ENCODE measurements at places on chromosomes 11 and 22.

- DNase-seq, result no peak
Measured at GRCh38 chr11:96114178-96115064, 190.5 kb upstream of the MTMR2 start.

- DNase-seq, result no peak
Measured at GRCh38 chr11:47786373-47786772, 19.2 kb upstream of the FNBP4 start.

GRCh38 chr11:118870396-118871343 is 13.0 kb upstream of the CXCR5 start:
- DNase-seq, result no peak

DNA sequence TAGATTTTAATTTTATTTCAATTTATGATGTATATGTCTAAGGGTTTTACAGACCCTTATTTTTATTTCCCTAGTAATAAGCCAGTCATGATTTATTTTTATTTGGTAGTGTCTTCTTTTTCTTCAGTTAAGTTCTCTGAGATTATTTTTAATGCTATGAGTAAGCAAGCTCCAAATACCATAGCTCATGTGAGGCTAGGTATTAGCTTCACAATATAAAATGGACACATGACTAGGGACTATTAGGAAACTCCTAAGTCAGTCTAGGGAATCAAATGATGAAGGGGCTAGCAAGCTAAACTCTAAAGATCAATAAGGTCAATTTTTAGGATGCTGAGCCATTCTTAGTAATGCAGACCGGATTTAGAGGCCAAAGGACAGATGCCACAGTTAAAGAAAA is 45.9 kb downstream of the CKAP5 start:
- no peak for DNase-seq

DNA sequence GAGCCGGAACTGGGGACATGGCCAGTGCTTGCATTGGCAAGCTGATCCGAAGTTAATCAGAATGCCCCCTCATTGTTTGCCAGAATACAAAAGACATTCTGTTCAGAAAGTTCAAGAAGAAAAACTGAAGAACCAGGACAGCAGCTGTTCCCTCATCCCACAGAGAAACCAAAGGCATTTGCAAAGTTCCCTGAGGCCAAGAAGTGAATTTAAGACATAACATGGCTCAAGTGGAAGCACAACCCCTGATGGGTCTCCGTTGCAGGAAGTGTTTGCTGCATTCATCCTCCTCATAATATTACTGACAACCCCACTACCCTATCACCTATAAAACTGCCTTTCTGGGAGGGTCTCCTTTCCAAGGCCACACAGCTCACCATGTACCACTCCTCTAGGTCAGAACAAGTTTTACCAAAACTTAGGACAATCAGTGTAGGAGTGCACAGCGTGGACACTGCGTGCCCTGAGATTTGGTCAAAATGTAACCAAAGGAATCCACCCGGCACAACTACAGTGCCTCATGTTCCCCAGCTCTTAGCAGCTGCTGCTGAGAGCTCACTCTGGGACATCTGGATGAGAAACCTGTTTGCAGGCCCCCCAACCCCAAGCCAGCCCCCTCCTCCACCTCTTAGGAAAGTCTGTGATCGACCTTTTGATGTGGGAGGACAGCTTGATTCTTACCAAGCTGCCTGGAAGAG is 101.6 kb upstream of the AKIP1 start:
- no peak for DNase-seq

DNA sequence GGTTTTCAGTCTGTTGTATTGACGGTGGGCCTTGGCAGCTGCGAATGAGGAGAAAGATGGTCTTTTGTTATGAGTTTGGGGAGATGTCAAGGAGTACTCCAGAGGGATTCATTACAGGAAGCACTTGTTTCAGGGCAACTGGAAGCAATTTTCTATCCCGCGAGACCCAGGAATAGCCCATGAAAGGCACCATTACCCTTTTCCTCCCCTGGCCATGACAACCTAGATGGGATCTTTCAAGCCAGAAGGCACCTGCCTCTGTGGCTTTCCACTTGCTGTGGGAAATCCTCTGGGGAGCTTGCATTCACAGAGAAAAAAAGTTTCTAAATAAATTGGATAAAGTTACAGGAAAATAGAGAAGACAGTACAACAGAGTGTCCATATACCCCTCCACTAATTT is 2.7 kb downstream of the ZNF215 start:
- DNase-seq, result no peak

DNA sequence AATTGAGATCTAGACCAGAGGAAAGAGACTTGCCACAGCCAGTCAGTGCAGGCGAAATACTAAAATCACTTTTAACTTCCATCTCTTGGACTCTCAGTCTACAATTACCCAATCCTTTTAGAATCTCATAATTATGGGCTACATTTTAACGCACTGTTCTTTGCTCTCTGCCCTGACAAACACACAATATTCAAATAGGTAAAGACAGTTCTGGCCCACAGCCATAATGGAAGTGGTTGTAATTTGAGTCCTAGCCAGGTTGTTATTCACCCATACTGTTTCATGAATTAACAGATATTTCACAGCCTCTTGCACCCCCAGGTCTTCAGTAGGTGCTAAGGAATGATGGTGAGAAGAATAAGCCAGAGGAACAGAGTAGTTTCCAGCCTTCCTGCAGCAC is 830 bp downstream of the C11orf97 start:
- no peak for DNase-seq

- no peak for DNase-seq
Measured at GRCh38 chr11:127470306-127470884, 469.8 kb upstream of the KIRREL3 start.

DNA sequence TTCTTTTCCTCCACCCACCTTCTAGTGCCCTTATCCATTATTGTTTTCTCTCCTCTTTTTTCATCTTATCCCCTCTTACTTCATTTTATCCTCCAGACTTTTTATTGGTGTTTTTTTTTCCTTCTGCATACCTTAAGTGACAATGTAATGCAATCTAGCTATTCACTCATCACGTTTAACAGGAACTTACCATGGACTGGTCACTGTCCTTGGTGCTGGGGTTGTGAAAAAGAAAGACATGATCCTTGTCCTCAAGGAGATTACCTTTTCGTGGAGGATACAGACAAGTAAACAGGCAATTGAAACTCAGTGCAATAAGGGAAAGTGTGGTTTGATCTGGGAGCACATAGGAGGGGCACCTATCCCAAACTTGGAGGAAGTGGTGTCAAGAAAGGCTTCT is 20.7 kb downstream of the SYT9 start:
- DNase-seq, result no peak

DNA sequence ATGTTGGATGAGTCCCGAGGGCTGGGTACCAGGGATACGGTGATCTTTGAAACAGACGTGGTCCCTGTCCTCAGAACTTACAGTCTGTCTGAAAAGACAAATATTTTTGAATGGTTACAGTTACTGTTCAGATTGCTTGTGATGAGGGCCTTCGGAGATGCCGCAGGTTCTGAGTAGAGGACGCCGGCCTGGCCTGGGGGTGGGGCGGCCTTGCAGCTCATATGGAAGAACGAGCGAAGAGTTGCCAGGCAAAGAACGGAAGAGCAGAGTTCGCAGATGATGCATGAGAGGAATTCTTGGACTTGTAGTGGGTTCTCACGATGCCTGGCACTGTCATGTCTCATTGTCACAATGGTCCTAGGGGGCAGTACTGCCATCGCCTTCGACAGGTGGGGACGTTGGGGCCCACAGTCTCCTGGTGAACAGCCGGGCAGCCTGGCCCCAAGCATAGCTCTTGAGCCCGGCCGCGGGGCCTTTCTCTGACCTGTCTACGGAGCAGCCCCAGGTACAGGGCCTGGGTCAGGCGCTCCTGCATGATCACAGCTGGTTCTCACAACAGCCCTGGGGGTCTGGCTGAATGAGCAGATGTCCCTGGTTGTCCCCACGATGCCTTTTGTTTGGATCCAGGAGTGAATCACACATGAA is 60.9 kb upstream of the PARVG start:
- no peak for DNase-seq

GRCh38 chr11:128261011-128261421 is 326.3 kb downstream of the ETS1 start:
- peak; percentile 56 for DNase-seq

DNA sequence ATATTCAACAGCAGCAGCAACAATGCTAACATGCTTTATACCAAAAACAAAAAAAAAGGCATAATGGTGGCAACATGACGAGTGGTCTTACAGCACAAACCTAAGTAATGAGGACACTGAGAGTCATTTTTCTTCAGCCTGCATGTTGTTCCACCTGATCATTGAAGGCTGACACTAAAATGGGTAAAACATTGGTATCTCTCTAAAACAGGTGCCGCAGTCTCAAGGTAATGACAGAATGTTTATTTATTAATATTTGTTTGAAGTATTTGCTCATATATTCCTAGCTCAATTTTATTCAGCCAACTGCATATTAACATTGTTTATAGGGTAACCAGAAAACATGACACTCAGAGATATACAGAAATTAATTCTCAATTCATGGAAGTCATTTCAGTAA is 8.3 kb upstream of the DEUP1 start:
- no peak for DNase-seq

DNA sequence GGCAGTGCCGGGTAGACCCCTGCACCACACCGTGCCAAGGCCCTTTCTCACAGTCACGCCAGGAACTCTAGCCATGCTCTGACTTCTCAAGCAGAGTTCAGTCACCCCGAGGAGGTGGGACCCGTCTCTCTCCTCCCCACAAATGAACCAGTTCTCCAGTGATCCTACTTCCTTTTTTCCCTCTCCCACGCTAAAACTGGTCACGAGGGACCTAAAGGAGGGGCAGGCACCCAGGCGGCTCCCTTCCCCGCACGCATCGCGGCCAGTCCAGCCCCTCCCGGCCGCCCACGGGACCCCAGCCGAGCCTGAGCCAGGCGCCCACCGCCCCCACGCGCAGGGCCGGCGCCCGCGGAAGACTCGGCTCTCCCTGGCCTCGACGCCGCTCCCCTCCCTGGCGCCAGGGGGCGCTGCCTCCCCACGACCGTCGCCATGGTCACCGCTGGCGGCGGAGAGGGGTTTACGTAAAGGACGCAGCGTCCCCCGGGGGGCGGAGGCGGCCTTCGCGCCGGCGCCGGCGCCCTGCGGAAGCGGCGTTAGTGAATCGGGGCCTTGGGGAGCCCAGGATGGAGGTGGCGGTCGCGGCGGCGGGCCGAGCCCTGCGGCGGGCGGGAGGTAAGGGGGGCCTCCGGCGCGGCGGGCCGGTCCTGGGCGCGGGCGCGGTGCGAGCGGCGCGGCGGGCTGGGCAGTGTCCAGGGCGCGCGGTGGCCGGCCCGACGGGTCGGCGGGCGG is at the start of gene DAGLA:
Gene DAGLA, plus strand, starts transcription at position 499 of the 729 bp plus-strand sequence. CDS start 39,765 bp downstream, outside the sequence.
- no peak for DNase-seq

DNA sequence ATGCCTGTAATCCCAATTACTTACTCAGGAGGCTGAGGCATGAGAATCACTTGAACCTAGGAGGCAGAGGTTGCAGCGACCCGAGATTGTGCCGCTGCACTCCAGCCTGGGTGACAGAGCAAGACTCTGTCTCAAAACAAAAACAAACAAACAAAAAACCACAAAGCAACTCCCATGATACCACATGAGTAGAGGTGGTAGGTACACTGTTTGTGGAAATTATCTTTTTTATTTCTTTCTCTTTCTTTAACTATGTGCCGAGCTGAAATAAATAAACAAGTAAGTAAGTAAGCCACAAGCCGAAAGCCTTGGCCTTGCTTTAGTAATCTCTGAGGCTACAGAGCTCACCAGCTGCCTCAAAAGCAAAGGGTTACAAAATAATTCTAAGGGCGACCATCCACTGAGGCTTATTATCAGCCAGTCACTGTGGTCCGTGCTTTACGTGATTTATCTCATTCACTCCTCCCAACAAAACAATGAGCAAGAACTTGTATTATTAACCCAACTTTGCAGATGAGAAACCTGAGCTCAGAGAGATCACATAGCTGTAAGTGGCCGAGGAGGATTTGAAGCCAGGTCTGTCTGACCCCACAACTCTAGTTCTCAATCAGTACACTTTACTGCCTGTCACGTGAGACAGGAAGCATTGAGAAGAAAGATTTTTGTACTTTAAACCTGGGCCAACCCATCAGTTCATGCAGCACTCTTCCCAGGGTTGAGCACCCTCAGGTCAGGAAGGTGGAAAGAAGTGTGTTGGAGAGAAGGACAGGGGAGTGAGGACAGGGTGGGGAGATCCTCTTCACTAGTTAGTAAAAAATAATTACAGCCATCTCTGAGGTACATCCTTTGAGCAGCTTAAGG is 69.8 kb upstream of the MTMR2 start:
- DNase-seq, result no peak

DNA sequence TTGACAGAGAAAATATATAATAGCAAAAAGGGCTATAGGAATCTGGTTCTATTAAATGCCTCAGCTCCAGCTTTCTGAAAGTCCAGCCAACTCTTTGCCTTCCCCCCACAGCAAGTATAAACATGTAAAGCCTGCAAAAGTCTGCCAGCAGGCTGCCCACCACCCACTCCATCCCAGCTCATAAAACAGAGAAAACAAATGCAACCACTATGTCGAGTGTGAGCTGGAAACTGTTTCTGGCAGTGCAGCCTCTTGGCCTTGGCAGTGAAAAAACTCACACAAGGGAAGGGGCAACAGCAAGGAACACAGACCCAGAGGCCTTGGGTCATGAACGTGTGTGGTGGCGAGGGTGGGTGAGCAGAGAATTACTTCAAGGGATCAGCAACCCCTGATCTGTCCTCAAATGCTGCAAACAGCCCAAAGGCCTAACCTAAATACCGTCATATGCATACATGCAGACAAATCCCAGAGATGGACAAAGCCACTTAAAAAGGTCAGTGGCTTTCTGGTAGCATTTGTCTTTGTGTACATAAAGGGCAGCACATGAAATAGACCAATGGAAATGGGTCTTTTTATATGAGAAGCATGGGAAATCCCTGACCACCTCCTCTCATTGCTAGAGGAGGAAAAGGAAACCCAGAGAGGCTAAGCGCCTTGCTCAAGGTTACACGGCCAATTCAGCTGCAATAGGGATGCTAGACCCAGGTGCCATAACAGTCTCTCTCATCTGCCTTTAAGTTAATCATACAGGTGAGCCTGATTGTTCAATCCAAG is 74.8 kb downstream of the NAT10 start:
- DNase-seq, result no peak

GRCh38 chr22:39907605-39908097 is 6.8 kb downstream of the GRAP2 start:
- DNase-seq, result no peak

GRCh38 chr11:43758927-43759326 is 78.4 kb downstream of the HSD17B12 start:
- no peak for DNase-seq

GRCh38 chr22:25085930-25086901 is 113.4 kb upstream of the CRYBB3 start:
- peak; percentile 19 for DNase-seq

DNA sequence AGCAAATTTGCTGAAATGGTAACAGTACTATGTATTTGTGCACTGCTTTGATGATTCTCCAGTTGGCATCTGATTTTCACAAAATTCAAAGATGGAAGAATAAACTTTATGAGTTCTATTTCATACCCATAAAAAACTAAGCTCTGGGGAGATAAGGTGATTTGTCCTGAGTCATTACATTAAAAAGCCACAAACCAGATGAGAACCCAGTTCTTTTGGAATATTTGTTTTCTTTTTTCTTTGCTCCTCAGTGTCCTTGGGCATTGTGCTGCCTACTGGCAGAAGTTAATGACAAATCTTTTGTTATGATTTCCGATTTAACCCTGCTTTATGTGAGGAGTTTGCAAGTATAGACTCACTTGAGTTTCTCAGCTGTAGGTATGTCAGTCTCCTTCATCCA is 45.4 kb upstream of the AMOTL1 start:
- no peak for DNase-seq

- no peak for DNase-seq
Measured at GRCh38 chr22:17138513-17138912, 17.4 kb upstream of the TMEM121B start.

GRCh38 chr22:46758867-46759290 is 3.6 kb upstream of the TBC1D22A start:
- no peak for DNase-seq

Measured in NCI-H524 treated with DMSO at 0.1 percent for 48 hours (cell line).